ENCODE measurements at places on chromosomes 3 and 15.

DNA sequence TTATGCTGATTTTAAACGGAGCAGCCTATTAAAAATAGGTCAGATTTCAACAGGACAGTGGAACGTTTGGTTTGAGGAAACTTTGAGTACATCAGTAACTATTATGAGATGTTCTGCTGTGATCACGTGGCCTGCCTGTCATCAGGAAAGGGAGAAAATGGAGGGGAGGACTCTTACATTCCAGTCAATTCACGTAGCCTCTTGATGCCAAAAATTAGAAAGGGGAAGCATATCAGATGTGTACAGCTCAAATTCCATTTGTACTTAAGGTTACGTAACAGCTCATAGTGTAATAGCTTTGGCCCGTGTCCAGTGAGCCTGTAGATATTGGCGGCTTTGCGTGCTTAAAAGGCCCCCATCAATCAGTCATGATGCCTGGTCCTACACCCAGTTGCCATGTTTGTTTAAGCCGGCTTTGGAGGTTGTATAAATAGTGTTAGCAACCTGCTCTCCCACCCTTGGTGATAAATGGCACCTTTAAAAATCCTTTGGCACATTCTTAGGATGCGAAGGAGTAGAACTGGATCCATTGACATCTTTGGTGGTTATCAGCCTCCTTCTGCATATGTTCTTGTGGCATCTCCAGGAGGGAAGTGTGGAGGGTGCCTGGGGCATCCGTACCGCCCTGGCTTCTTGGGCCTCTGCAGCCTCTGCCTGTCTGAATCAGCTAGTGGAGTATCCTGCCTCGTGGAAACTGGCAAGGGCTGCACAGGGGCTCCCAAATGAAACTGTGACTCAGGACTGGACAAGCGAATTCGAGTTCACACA is 163.9 kb downstream of the THSD4 start:
- no peak for DNase-seq

GRCh38 chr3:55879901-55880331 is 392.8 kb upstream of the WNT5A start:
- no peak for DNase-seq

GRCh38 chr3:116029266-116029665 is 406.0 kb downstream of the GAP43 start:
- DNase-seq, result no peak

DNA sequence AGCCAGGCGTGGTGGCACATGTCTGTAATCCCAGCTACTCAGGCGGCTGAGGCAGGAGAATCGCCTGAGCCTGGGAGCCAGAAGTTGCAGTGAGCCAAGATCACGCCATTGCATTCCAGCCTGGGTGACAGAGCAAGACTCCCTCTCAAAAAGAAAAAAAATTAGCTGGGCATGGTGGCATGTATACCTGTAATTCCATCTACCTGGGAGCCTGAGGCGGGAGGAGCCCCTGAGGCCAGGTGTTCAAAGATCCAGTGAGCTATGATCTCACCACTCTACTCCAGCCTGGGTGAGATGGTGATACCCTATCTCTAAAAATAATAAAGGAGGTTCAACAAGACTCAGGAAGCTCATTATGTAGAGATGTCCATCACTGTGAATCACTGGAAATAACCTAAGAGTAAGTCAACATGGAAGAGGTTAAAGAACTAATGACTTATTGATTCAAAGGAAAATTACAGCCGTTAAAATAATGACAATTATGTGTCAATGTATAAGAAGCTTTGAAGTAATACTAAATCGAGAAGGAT is 19.8 kb upstream of the RAB7A start:
- no peak for DNase-seq

DNA sequence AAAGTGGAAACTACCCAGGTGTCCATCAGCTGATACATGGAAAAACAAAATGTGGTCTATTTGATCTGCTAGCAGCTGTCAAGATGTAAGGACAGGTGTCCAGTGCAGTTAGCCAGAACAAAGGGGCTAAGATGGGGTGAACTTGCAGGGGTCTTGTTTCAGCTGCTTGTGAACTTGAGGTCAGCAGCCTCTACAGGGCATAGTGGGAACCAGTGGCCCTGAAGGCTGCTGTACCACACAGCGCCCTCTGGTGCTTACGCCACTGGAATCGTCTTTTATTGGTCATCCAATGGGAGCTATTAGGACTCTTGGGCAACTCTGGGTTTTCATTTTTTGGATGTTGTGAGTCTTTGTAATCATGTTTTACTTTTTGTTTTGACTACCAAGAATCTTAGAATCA is 62.2 kb upstream of the CTSH start:
- DNase-seq, result peak; percentile 43

- no peak for DNase-seq
Measured at GRCh38 chr15:53397041-53397616, 362.3 kb downstream of the WDR72 start.

DNA sequence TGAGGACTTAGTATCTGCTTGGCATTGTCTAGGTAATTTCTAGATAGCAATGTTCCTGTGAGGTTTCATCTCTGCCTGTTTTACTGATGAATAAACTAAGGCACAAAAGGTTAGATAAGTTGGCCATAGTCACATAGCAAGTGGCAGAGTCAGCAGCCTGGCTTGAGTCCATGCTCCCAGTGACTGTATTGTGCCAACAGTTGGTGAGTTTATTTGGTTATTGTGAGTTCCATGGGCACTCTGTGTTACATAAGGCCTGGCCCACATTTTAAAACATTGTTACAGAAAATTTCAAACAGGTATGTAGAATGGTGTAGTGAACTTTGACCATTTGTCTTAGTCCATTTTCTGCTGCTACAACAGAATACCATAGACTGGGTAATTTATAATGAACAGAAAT is 15.2 kb downstream of the MCM2 start:
- DNase-seq, result no peak

GRCh38 chr15:40436116-40436891 is 4.4 kb upstream of the BAHD1 start:
- DNase-seq, result no peak

GRCh38 chr3:50126287-50127211 is 28.6 kb upstream of the SEMA3F start:
- DNase-seq, result no peak

DNA sequence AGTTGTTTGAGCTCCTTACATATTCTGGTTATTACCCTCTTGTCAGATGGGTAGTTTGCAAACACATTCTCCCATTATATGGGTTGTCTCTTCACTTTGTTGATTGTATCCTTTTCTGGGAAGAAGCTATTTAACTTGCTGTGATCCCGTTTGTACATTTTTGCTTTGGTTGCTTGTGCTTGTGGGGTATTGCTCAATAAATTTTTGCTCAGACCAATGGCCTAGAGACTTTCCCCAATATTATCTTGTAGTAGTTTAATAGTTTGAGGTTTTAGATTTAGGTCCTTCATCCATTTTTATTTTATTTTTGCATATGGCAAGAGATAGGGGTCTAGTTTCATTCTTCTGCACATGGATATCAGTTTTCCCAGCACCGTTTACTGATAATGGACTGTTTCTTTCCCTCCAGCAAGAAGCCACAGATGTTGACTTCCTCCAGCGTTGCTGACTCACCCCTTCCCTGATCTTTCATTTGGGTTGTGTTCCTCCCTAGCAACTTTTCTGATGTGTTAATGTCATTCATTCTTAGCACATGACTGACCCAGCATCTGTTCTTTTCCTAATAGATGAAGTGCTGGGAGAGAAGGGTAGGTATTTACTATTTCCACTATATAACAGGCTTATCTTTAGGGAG is 166.7 kb upstream of the SGO1 start:
- DNase-seq, result no peak

GRCh38 chr3:107861422-107861821 is 229.4 kb downstream of the CD47 start:
- no peak for DNase-seq

GRCh38 chr3:113981803-113982202 is 34.0 kb downstream of the ZDHHC23 start:
- no peak for DNase-seq

DNA sequence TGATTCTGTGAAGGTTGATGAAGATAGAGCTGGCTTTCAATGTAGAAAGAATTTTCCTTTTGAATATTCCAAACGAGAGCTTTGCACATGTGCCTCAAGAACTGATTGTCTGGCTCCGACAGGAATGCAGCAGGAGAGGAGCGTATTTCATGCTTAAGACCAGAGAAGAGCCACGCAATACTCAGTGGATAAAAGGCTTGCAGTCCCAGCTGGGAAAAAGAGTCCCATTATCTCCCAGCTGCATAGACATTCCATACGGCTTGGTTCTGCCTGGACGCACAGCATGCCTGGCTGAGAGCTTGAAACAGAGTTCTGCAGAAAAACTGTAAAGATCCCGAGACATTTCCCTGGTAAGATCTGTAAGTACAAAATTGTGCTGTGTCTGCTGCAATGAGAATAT is at the start of gene CNTN6:
Gene CNTN6, plus strand, starts transcription at position 254 of the 400 bp plus-strand sequence. CDS start 54,985 bp downstream, outside the sequence.
- no peak for DNase-seq

GRCh38 chr3:129809297-129809696 is 84.2 kb downstream of the TMCC1 start:
- no peak for DNase-seq

- DNase-seq, result no peak
Measured at GRCh38 chr3:171446801-171447578, 13.2 kb downstream of the TNIK start.

- DNase-seq, result no peak
Measured at GRCh38 chr15:34684351-34684750, 70.4 kb downstream of the GJD2 start.

DNA sequence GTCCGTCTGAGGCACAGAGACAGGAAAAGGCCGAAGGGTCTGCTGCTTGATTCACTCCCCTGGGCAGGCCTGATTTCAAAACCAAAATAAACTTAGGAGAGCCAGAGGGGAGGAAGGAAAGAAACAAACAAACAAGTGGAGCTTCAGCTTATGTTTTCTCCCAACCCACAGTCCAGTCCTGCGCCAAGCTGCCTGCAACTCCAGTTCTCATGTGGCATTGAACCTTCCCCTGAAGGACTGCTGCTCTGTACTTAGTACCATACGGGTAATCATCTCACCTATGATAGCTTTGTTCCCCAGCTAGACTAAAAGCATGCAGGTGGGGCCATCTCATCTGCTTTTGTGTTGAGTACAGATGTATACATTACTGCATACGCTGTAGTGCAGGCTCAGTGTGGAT is 236.4 kb downstream of the THRB start:
- DNase-seq, result no peak

DNA sequence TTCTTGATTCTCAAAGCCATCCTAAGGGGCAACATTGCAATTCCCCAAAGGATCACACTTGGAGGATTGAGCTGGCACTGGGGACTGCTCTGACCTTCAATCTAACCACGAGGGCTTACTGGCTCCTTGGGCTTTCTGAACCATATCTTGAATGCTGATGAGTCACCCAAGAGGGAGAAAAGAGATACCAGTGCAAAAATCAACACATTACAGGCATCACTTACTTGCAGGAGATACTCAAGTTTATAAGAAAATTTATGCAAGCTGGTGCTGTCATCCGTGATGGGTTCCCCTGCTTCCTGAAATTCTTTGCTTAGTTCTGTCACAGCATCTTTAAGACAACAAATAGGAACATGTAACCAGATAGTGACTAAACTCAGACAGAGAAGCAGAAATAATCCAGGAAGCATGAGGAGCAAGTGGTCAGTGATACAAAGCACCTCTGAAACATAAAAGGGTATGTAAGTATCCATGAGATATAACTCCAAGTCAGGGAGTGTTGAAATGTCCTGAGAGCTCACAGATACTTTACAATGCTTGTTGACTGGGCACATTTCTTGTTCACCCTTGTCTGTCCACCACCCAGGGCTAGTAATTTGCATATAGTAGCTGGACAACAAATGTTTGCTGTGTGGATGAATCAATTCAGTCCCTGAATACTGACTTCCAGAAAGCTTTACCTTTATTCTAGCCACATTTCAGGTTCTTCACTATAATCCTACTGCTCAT is 14.1 kb downstream of the FYCO1 start:
- DNase-seq, result no peak

DNA sequence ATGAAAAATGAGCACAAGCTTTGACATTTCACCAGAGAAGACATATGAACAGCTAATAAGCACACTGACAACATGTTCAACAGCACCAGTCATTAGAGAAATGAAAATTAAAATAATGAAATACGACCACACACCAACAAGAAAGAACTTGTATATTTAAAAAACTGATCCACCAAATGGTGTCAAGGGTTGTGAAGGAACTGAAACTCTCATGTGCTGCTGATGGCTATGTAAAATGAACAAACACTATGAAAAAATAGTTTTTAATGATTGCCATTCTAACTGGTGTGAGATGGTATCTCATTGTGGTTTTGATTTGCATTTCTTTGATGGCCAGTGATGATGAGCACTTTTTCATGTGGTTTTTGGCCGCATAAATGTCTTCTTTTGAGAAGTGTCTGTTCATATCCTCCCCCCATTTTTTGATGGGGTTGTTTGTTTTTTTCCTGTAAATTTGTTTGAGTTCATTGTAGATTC is 193.8 kb downstream of the SCAPER start:
- no peak for DNase-seq

DNA sequence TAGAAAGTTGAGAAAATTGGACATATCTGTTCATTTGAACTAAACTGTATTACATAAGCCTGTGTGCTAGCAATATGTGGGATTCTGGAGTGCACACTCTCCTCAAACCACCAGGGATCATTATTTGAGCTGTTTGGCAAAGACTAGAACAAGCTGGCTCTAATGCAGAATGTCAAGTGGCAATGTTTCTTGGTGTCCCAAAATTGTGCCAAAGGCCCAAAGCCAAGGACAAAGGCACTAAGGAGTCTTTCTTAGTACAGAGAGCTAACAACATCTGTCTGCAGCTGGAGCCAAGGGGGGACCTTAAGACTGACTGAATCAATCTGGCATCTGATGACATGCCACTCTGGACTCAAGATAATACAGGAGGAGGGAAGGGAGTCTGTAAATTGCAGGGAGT is 76.7 kb upstream of the STRIT1 start:
- no peak for DNase-seq

DNA sequence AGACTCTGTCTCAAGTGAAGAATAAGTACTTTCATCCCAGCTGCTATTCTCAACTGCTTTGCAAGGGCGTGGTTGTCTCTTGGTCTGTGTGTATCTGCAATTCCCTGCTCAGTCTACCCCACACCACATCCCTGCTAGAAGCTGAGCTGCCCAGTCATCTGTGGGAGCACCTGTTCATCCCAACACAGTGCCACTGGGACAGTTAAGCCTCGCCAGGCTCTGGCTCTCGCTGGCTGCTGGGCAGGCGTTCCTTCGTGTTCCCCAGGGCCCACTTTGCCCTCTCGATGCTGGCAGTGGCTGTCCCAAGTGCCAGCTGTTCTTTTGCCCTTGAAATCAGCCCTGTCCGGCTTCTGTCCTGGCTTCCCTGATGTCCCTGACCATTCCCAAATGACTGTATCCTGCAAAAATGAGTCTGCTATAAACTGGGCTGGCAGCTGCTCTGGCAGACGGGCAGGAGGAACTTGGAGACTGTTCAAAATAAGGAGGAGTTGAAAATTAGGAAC is 91.6 kb upstream of the KLHL25 start:
- no peak for DNase-seq

- no peak for DNase-seq
Measured at GRCh38 chr15:67300266-67301025, 45.9 kb downstream of the IQCH start.

Measured in activated CD4-positive, alpha-beta T cell treated with anti-CD3 and anti-CD28 coated beads, Interleukin-2, amount 50 U/mL, for 48 hours (primary cell).